ENCODE measurements at places on chromosomes 7 and 10. TPM values are rescaled to one million over a fixed set of nuclear protein-coding genes. Genes with fewer than 3 reads are reported as not detected.
A peak's percentile ranks its signal among the peaks of the same experiment; 100 is the strongest.

- H3K36me3 ChIP-seq, result no peaks in the 10 kb centered on the region
- H3K4me3 ChIP-seq, result no peak overlapping the region
- no peaks in the 10 kb centered on the region for H3K4me1 ChIP-seq
- H3K27ac ChIP-seq, result no peak overlapping the region
Measured at GRCh38 chr7:100266576-100267354, 40.7 kb upstream of the SPDYE3 start.

DNA sequence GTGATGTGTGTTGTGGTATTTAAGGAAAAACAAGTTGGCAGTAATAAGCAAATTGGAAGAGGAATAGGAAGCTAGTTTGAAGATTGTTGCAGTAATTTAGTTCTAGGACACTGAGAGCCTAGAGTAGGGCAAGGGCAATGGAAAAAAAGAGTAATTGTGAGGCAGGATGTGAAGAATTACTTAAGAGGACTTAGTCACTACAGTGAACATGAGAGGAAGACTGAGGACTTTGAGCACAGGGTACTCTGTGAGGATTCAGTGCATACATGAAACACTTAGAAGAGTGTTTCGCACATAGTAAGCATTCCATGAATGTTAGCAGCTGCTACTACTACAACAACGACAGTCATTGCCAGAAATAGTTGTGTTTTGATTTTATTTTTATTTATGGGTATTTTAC, 30.9 kb upstream of the DKK1 start:
- H3K27ac ChIP-seq, result no peak overlapping the region
- no peaks in the 10 kb centered on the region for H3K4me1 ChIP-seq
- H3K27me3 ChIP-seq, result no peaks in the 10 kb centered on the region
- no peak for DNase-seq

GRCh38 chr7:108528183-108528712, 2.3 kb upstream of the PNPLA8 start:
- H3K36me3 ChIP-seq, result no peaks in the 10 kb centered on the region
- H3K27me3 ChIP-seq, result no peaks in the 10 kb centered on the region
- no peak overlapping the region for H3K27ac ChIP-seq

GRCh38 chr10:77673101-77673500, 35.5 kb upstream of the KCNMA1 start:
- no peak for DNase-seq
- no peak overlapping the region for H3K4me3 ChIP-seq
- no peaks in the 10 kb centered on the region for H3K27me3 ChIP-seq

DNA sequence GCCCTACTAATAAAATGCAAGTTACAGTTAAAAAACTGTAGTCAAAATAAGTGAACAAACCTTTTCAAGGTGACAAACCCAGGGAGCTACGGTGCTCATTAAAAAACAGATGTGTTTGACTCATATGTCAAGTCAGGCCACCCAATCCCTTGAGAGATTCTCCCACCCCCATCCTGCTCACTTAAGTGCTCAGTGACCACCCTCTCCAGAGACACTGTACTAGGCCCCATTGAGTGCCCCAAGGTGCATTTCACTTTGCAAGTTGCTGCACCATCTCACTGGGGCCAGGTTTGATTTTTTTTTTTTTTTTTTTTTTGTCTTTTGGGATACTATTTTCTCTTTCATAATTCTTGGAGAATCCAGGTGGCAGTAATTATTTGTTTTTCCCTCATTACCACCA, 1.9 kb downstream of the ERV3-1 start:
- H3K36me3 ChIP-seq, result no peaks in the 10 kb centered on the region
- no peak for DNase-seq
- no peaks in the 10 kb centered on the region for H3K27me3 ChIP-seq
- H3K4me1 ChIP-seq, result peaks cover 12% of the 10 kb centered on the region
- no peak overlapping the region for H3K4me3 ChIP-seq

GRCh38 chr7:13106513-13106912, 419.1 kb downstream of the ARL4A start:
- DNase-seq, result no peak
- no peak overlapping the region for H3K4me3 ChIP-seq
- no peaks in the 10 kb centered on the region for H3K36me3 ChIP-seq
- no peaks in the 10 kb centered on the region for H3K4me1 ChIP-seq
- no peak overlapping the region for H3K27ac ChIP-seq

DNA sequence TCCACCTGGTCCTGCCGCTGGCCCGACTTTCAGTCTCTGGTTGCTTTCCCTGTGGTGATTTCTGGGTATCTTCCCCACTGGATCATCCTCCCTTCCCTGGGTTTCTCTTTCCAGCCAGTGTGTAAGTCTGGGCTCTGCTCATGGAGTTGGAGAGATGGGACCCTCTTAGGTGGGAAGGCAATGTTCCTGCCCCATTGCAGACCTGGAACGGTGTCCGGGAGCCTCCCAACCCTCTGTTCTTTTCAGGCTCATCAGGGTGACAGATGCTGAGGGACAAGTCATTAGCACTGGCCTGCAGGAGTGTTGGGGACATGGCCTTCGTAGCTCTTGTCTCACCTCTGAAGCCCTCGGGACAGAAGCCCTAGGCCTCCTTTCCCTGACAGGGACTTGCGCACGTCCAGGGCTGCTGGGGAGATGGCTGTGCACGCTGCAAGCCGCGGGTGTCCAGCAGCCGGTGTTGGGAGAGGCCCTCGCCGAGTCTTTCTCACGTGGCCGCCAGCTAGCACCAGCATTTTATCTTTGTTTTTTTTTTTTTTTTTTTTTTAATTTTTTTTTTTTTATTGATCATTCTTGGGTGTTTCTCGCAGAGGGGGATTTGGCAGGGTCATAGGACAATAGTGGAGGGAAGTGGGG, 17.2 kb downstream of the ZNF783 start:
- no peaks in the 10 kb centered on the region for H3K27me3 ChIP-seq
- DNase-seq, result no peak
- H3K36me3 ChIP-seq, result no peaks in the 10 kb centered on the region
- no peak overlapping the region for H3K4me3 ChIP-seq

DNA sequence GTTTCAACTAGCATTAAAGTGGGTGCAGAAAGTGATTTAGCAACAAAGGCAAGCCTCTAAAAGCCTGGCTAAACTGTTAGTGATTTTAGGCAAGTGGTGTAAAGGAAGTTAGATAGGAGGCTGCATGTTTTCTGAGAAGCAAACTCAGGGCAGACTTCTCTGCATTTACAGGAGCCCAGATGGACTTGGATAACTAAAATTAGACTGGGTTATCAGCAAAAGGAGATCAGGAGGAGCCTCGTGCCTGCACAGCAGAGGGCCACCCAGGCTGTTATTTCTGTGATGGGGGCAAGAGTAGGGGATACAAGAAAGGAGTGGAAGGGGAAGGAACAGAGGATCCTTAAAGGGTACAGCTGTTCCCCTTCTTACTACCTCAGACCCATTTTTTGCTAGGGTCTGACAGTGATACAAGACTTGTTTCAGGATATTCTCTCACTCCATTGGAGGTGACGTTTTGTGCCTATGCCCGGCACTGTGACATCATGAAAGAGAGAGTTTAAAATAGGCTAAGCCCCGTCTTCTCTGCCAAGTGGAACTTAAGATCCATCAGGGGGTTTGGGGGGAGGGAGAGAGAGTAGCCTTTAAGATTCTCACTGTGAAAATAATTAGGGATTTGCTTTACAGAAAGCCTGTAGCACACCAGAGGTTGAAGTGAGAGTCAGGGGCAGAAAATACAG, 49.6 kb upstream of the PDCD4 start:
- H3K27ac ChIP-seq, result peak overlapping the region; percentile 65
- no peaks in the 10 kb centered on the region for H3K27me3 ChIP-seq
- H3K36me3 ChIP-seq, result no peaks in the 10 kb centered on the region
- H3K4me1 ChIP-seq, result peaks cover 32% of the 10 kb centered on the region
- DNase-seq, result no peak

The SPDYE16 gene
- total RNA-seq, result 0.37 TPM

DNA sequence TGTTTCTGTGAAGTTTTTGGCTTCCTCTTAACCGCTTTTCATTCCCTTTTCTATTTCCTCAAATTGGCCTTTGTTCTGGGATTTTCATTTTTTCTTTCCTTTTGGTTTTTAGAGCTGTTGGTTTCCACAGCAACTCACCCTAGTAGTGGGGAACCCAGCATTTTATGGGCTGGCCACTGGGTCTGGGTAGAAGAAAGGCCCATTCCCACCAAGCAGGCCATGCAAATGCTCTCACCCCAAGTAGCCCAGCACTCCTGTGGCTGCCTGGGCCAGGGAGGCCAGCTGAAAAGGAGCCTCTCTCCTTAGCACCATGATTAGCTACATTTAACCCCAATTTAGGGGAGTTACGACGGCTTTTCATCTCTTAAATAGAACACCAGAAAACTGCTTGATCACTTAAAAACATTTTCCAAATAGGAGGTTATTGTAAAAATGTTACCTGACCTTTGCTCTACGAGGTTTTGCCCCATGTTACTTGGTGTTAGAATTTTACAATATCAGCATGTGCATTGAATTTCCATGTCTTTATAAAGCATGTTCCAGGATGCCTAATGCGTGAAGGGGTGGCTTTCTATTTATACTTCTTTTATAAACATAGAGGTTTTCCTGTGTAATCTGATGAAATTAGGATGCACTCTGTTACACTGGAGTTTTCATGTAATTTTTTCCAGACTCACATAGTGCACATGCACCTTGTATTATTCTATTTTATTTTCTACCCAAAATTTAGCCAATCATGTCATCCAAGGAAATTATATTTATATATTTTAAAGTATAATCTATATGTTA, 75.4 kb downstream of the FAM171A1 start:
- no peak overlapping the region for H3K27ac ChIP-seq
- no peak overlapping the region for H3K4me3 ChIP-seq
- no peaks in the 10 kb centered on the region for H3K4me1 ChIP-seq
- no peak for DNase-seq
- H3K27me3 ChIP-seq, result no peaks in the 10 kb centered on the region

GRCh38 chr10:76883596-76883995, 754.0 kb downstream of the KCNMA1 start:
- H3K36me3 ChIP-seq, result no peaks in the 10 kb centered on the region
- no peak overlapping the region for H3K4me3 ChIP-seq
- DNase-seq, result no peak
- H3K27me3 ChIP-seq, result no peaks in the 10 kb centered on the region
- no peak overlapping the region for H3K27ac ChIP-seq

- DNase-seq, result no peak
- H3K4me1 ChIP-seq, result no peaks in the 10 kb centered on the region
- H3K36me3 ChIP-seq, result no peaks in the 10 kb centered on the region
- no peaks in the 10 kb centered on the region for H3K27me3 ChIP-seq
- no peak overlapping the region for H3K4me3 ChIP-seq
- no peak overlapping the region for H3K27ac ChIP-seq
Measured at GRCh38 chr10:128147064-128147463, 20.8 kb upstream of the MKI67 start.

The SRGN gene
- total RNA-seq, result 6.2 TPM

The NUTM2E gene
- 0.06 TPM for total RNA-seq

The SPDYE2B gene
- not detected for total RNA-seq

DNA sequence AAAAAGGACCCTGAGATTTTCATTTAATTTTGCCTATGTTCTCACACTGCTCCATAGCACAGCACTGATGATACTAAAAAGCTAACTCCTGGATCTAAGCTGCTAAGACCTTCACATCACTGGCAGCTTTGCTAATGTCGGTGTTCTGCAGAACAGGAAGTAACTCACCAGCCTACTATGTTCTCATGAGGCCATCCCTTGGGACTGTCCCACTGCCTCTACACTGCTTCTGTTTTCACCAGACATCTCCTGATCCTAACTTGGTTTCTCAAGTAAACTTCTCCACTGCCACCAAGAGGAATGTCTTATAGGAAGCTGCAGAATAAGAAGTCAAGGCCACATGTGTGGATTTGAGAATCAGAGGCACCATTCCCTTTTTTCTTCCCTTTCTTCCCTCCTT, 15.1 kb downstream of the HTR7 start:
- no peaks in the 10 kb centered on the region for H3K36me3 ChIP-seq
- no peak overlapping the region for H3K27ac ChIP-seq
- no peak for DNase-seq
- H3K4me3 ChIP-seq, result no peak overlapping the region
- no peaks in the 10 kb centered on the region for H3K4me1 ChIP-seq
- H3K27me3 ChIP-seq, result no peaks in the 10 kb centered on the region

GRCh38 chr10:119120413-119120867, 16.5 kb downstream of the DENND10 start:
- no peak overlapping the region for H3K4me3 ChIP-seq
- H3K27me3 ChIP-seq, result no peaks in the 10 kb centered on the region
- H3K4me1 ChIP-seq, result peaks cover 7% of the 10 kb centered on the region
- DNase-seq, result no peak
- H3K36me3 ChIP-seq, result no peaks in the 10 kb centered on the region
- H3K27ac ChIP-seq, result no peak overlapping the region

DNA sequence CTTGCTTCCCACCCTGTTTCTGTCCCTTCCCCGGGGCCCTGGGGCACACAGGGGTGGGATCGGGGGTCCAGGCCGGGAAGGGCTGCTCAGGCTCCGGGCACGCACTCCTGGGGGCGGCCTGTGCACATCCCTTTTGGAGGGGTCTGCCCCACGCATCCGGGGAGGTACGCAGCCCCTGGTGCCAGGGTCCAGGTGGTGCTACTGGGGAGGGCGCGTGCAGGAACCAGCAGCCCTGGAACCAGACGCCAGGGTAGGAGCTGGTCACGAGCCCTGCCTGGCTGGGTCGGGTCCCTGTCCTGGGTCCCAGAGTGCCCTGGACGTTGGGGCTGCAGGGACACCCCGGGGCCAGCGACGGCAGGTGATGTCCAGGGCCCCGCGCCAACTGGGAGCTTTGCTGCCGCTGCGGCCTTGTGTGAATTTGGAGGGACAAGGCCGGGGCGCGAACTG, 53.4 kb downstream of the GLRX3 start:
- H3K4me3 ChIP-seq, result no peak overlapping the region
- no peaks in the 10 kb centered on the region for H3K27me3 ChIP-seq
- H3K36me3 ChIP-seq, result no peaks in the 10 kb centered on the region
- no peak overlapping the region for H3K27ac ChIP-seq

The ODAD2 gene
- total RNA-seq, result 0.28 TPM

- H3K27me3 ChIP-seq, result no peaks in the 10 kb centered on the region
- peak overlapping the region; percentile 57 for H3K4me3 ChIP-seq
- peak; percentile 75 for DNase-seq
- H3K4me1 ChIP-seq, result no peaks in the 10 kb centered on the region
- H3K27ac ChIP-seq, result peak overlapping the region; percentile 75
Measured at GRCh38 chr10:14953424-14954000, 384 bp downstream of the DCLRE1C start.

All from pancreas (tissue), 10 donors.